ENCODE measurements at places on chromosomes 3 and 15. TPM values are rescaled to one million over a fixed set of nuclear protein-coding genes. Genes with fewer than 3 reads are reported as not detected.

Gene CYP1A2
- not detected for total RNA-seq

Gene ITIH1
- total RNA-seq, result not detected

Gene TJP1
- total RNA-seq, result 106 TPM

Gene IQCF5
- not detected for total RNA-seq

Gene SNURF
- 36.6 TPM for total RNA-seq

Gene CNTN3
- 3.3 TPM for total RNA-seq

Gene CRABP1
- not detected for total RNA-seq

GRCh38 chr3:59463253-59463652 is 413.4 kb upstream of the CFAP20DC start:
- H3K36me3 ChIP-seq, result no peaks in the 10 kb centered on the region
- H3K4me1 ChIP-seq, result no peaks in the 10 kb centered on the region
- H3K4me3 ChIP-seq, result no peak overlapping the region
- no peaks in the 10 kb centered on the region for H3K27me3 ChIP-seq

DNA sequence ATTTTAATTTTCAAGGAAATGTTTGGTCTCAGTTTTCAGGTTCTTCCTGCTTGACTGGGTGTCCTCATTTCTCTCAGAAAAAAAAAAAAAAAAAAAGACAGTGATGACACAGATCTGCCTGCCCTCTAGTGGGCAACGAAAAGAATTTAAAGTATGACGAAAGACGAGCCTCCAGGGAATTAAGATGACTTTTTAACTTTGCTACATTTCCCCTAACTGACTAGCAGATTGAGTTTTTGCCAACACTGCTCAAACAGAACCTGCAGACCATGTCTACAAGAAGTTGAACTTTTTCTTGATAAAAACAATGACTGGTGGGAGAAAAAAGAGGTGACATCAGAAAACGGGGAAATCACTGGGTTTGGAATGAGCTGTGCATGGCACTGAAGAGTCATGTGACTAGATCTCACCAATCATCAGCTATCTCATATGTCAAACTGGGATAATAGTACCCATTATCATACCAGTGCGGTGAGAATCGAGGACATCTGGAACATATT is 40.8 kb downstream of the EOMES start:
- no peaks in the 10 kb centered on the region for H3K36me3 ChIP-seq
- no peaks in the 10 kb centered on the region for H3K27me3 ChIP-seq
- peaks cover 8% of the 10 kb centered on the region for H3K4me1 ChIP-seq

DNA sequence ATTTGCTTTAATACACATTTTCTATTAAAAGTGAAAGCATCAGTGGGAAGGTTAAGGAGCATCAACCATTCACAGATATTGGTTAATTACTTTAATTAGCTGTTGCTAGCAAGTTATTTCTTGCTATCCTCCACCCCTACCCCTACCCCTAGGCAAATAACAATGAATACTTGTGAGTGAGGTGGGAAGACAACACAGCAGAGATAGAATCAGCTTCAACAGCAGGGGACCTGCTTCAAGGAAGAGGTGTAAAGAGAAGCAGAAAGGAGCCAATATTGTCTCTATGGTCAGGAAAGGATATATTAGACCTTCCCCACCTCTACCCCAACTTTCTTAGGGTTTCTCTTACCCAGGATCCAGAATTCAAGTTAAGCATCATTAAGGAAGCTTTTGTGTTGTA is 149.4 kb downstream of the SNRK start:
- no peaks in the 10 kb centered on the region for H3K4me1 ChIP-seq
- H3K27ac ChIP-seq, result no peak overlapping the region
- no peak for DNase-seq
- H3K4me3 ChIP-seq, result no peak overlapping the region
- H3K36me3 ChIP-seq, result no peaks in the 10 kb centered on the region
- no peaks in the 10 kb centered on the region for H3K27me3 ChIP-seq

DNA sequence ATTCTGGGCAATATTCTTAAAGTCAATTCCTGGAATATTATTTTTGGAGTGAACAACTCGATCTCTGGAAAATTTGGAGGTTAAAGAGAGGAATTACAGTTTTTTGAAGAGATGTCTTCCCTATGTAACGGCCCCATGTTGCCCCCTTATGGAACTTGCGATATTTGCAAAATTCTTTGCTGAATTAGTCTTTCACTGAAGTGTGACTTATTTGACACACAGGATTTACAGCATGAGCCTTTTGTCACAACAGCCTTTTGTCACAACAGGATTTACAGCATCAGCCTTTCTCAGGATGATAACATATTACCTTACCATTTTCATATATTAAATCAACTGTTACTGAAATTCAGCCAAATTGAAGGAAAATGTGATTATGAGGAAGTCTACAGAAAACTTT is 37.8 kb upstream of the SPTSSB start:
- H3K4me1 ChIP-seq, result no peaks in the 10 kb centered on the region
- no peak overlapping the region for H3K27ac ChIP-seq
- no peak overlapping the region for H3K4me3 ChIP-seq
- no peaks in the 10 kb centered on the region for H3K36me3 ChIP-seq

- no peaks in the 10 kb centered on the region for H3K27me3 ChIP-seq
- H3K27ac ChIP-seq, result no peak overlapping the region
- H3K4me1 ChIP-seq, result no peaks in the 10 kb centered on the region
These were observed 68.9 kb upstream of the TLE3 start for GRCh38 chr15:70166506-70167087.

DNA sequence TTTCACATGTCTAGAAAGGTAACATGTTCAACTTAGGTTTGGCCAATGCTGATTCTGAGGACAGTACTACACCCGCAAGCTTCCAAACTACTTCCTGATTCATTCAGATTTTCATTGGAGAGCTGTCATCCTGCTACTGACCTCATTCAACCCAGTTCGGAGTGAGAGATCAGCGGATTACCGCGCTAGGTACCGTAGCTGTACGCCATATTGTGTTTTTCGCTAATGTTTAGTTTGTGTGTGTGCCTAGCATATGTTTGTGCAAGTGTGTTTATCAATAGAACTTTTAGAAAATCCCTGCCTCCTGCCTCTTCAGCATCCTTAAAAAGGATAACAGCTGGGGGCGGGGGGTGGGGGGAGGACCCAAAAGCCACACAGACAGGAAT is 1.1 kb downstream of the ZBTB20 start:
- H3K27me3 ChIP-seq, result no peaks in the 10 kb centered on the region
- no peak for DNase-seq
- H3K36me3 ChIP-seq, result no peaks in the 10 kb centered on the region
- peak overlapping the region; percentile 91 for H3K4me3 ChIP-seq

DNA sequence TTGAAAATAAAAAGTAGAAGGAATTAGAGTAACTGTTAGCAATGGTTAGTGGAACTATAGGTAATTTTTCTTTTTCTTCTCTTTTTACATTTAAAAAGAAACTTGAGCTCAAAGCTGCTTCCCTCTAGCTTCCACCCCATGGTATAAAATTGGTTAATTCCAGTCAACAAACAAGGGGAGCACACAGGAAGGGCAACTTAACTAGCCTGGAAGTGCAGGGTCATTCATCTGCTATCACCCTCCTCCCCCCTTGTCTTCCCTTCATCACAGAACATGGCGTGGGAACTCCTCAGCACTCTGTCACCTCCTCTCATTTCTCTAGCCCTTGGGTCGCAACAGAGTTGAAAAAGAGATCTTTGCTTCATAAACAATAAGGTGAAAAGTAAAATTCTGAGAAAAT is 20.0 kb downstream of the MASP1 start:
- H3K27ac ChIP-seq, result no peak overlapping the region
- no peaks in the 10 kb centered on the region for H3K36me3 ChIP-seq
- no peaks in the 10 kb centered on the region for H3K27me3 ChIP-seq
- no peak overlapping the region for H3K4me3 ChIP-seq
- no peak for DNase-seq

- no peaks in the 10 kb centered on the region for H3K36me3 ChIP-seq
- H3K27me3 ChIP-seq, result no peaks in the 10 kb centered on the region
- no peak overlapping the region for H3K4me3 ChIP-seq
- no peaks in the 10 kb centered on the region for H3K4me1 ChIP-seq
- no peak for DNase-seq
These were observed 9.5 kb downstream of the CPNE9 start for GRCh38 chr3:9713142-9713541.

GRCh38 chr15:40246496-40247280 is 7.8 kb downstream of the PAK6 start:
- H3K36me3 ChIP-seq, result no peaks in the 10 kb centered on the region
- H3K4me1 ChIP-seq, result no peaks in the 10 kb centered on the region
- no peak overlapping the region for H3K27ac ChIP-seq
- no peaks in the 10 kb centered on the region for H3K27me3 ChIP-seq
- no peak overlapping the region for H3K4me3 ChIP-seq
- no peak for DNase-seq

DNA sequence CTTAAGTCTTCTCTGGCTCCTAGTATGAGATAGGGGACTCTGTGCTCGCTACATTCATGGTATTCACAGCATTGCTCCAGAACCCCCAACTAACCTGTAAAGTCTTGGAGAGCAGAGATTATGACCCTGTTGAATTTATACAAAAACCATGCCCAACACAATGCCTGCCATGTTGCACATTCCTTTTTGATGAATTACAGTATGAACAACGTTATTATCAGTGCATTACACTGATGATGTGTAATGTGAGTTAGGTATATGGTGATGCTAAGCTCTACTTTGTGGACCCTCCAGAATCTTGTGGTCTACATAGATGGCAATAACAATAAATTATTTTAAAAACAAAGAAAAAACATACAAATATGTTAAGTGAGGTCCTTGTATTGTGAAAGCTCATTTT is 64.3 kb downstream of the EOMES start:
- H3K27me3 ChIP-seq, result no peaks in the 10 kb centered on the region
- H3K4me3 ChIP-seq, result no peak overlapping the region
- no peak overlapping the region for H3K27ac ChIP-seq
- no peaks in the 10 kb centered on the region for H3K4me1 ChIP-seq

DNA sequence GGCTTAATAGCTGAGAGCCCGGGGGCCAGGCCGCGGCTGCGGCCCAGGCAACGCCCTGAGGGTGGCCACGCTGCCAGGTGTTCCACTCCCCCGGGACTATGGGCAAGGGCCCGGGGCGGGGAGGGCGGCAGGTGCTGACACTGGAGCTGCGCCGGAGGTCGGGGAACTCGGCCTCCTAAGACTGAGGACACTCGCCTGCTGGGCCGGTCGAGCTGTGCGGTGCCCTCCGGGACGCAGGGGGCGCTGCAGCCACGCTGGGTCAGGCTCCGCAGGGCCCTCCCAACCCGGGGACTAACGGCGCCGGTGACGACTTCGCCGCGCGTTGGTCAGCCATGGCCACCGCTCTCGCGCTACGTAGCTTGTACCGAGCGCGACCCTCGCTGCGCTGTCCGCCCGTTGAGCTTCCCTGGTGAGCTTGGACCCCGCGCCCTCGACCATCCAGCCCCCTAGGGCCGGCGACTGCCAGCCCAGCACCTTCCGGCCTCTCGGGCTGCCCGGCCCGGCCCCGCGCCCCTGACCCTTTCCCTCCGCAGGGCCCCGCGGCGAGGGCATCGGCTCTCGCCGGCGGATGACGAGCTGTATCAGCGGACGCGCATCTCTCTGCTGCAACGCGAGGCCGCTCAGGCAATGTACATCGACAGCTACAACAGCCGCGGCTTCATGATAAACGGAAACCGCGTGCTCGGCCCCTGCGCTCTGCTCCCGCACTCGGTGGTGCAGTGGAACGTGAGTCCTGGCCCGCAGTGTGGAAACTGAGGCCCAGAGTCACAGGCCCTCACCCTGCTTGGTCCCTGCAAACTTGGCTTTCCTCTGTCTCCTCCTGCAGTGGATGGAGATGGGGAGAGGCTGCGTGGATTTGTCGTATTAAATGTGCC is at the start of gene NDUFAF3:
Gene NDUFAF3 (plus strand): TSS at position 309 of the 875 bp plus-strand sequence. CDS start 24 bp downstream, at position 333.
- H3K4me1 ChIP-seq, result peaks cover 12% of the 10 kb centered on the region
- H3K36me3 ChIP-seq, result no peaks in the 10 kb centered on the region
- DNase-seq, result peak; percentile 95
- peak within 1 kb of the TSS; percentile 98 for H3K27ac ChIP-seq
- peak within 1 kb of the TSS; percentile 94 for H3K4me3 ChIP-seq
- H3K27me3 ChIP-seq, result no peaks in the 10 kb centered on the region

- no peak overlapping the region for H3K27ac ChIP-seq
- no peak overlapping the region for H3K4me3 ChIP-seq
- DNase-seq, result peak; percentile 57
These were observed 2.6 kb upstream of the APEH start for GRCh38 chr3:49671291-49672288.

GRCh38 chr3:155646128-155646527 is 98.7 kb downstream of the PLCH1 start:
- no peaks in the 10 kb centered on the region for H3K27me3 ChIP-seq
- DNase-seq, result no peak

DNA sequence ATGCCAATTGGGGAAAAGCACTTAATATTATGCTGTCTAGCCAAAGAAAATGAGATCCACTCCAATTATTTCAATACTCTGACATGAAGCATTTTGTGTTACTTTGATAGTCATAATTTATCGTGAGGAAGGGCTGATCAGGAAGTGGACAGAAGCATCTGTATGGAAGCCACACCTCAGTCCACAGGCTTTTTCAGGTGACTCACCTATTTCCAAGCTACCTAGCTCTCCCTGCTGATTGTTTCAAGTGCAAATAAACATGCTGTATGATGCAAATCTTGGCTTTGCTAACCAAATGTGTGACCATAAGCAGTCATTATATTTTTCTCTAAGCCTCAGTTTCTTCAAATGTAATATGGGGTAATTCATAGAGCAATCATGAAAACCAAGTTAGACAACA is 30.8 kb upstream of the CPB1 start:
- no peak overlapping the region for H3K27ac ChIP-seq
- no peaks in the 10 kb centered on the region for H3K36me3 ChIP-seq
- DNase-seq, result no peak
- H3K4me3 ChIP-seq, result no peak overlapping the region
- no peaks in the 10 kb centered on the region for H3K27me3 ChIP-seq

GRCh38 chr3:158573714-158574113 is 2.7 kb downstream of the MLF1 start:
- peaks cover 4% of the 10 kb centered on the region for H3K4me1 ChIP-seq
- H3K27ac ChIP-seq, result no peak overlapping the region
- no peaks in the 10 kb centered on the region for H3K36me3 ChIP-seq
- H3K27me3 ChIP-seq, result no peaks in the 10 kb centered on the region
- no peak for DNase-seq
